ENCODE measurements at places on chromosomes 4 and X.

DNA sequence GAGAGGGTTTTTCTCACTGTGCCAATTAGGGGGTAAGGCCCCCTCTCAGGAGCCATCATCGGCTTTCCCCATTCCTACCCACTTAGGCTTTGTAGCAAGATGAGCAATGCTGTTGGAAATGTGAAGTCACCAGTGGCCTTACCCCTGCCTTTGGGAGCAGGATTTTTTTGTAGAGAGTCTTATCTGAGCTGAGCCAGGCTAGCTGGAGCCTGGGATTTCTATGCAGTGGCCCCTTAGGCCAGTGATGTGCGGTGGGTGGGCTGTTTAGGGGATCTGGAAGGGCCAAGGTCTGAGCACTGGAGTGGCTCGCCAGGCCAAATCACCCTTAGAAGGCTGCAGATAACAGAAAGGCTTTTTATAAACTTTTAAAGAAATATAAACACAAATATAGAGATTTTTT, 4.2 kb downstream of the CXorf65 start:
- no peak for DNase-seq

DNA sequence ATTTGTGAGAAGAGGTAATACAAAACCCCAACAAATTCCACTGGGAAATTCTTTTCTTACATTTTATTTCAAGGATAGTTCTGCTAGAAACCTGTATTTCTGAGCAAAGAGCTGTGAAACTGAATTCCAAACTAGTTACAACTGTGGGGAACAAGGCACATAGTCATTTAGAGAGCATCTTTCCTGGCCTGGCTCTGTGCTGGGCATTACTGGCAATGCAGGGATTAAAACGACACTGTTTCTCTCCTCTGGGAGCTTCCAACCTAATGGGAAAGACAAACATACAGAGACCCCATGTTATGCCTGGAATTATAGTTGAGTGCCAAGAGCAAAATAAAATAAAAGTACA, 36.5 kb downstream of the SUPT20HL1 start:
- no peak for DNase-seq

DNA sequence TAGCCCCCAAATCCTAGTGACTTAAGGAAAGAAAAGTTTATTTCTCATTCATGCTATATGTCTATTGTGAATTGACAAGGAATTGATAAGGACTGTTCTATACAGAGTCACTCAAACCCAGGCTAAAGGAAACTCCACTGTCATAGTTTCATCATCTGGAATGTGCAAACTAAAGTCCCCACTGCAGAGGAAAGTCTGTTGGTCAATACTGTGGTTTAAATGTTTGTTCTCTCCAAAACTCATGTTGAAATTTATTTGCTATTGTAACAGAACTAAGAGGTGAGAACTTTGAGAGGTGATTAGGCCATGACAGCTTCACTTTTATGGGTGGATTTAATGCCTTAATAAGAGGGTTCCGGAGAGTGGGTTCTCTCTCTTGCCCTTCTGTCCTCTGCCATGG, 149.6 kb downstream of the COX18 start:
- DNase-seq, result no peak

- DNase-seq, result no peak
Measured at GRCh38 chr4:175716961-175717360, 95.1 kb downstream of the GPM6A start.

GRCh38 chrX:151711787-151712186, 4.0 kb upstream of the FATE1 start:
- no peak for DNase-seq

DNA sequence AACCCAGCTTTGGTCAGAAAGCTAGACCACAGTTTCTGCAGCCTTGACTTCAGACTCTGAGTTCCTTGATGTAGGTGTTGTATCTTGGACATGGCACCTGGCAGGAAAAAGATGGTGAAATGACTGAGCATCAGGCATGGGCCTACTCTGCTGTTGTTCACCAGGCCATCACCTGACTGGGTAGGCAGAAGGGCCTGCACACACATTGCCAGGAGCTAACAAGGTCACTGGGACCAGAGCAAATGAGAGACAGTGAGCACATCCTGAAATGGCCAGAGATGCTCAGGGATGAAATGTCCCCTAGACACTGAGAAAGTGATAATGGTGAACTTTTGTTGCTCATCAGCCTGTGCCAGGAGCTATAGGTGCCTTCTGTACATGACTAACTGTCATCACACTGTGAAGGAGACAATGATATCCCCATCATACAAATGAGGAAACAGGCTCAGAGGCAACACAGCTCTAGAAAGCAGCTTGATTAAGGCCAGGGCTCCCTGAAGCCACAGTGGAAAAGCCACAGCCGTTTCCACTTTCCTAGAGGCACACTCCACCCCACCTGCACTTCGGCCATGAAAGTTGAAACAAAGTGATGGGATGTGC, 128.3 kb downstream of the TSPAN5 start:
- no peak for DNase-seq

DNA sequence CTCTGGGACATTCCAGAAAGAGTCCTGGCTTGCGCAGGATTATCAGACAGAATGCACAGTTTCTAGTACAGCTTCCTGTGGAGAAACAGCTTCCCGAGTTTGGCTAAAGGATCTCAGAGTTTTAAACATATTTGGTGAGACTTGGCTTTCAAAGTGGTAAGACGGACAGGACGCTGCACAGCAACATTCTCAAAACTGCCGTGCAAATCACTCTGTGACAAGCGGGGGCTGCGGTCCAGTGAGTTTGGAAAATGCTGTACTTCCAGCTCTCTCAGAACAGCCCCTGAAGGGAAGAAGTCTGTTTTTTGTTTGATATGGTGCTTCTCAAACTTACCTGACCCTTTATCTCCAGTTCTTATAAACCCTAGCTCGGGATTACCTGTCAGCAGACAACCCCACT, 18.1 kb downstream of the LGI2 start:
- no peak for DNase-seq

- DNase-seq, result no peak
Measured at GRCh38 chr4:110119880-110120279, 78.5 kb downstream of the ELOVL6 start.

- DNase-seq, result no peak
Measured at GRCh38 chr4:139419388-139419914, 34.5 kb upstream of the RAB33B start.

DNA sequence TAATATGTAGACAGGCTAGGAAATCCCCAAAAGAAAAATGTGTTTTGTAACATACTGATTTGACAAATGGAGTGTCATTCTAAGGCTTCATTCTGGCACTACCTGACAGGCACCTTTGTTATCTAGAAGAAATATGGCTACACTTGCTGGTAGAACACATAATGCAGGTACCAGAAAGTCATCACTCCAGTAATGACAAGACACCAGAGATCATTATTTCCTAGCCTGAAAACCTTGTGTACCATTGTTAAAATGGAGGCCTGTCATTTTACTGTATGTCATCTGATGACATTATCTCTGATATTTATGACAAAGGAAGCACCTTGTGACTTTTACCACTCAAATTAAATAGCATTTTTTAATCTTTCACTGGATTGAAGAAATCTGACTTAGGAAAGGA, 13.5 kb upstream of the FGF5 start:
- DNase-seq, result no peak

DNA sequence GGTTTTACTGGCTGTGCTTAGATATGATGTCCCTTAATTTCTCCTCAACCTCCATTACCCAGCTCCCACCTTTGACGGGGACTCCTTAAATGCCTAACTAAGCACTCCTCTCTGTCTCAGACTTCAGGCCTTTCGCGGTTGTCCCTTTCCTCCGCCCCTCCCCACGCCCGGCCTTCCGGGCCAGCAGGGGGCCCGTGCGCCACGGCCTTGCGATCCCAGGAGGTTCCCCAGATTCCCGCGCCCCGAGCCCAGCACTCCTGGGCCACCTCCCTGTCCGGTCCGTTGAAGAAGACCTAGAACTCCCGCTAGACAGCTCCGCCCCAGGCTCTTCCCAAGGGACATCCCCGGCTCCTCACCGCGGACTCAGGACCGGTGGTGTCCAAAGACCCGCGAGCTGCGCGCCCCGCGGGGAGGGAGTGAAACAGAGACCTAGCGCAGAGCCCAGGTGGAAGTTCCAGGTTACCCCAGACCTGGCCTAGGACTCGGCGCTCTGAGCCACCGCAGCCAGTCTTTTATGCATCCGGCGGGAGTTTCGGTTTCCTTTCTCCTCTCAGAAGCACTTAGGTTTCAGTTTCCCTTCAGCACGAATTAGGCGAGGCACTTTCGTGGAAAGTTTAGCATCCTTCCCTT, at the start of gene DDX60:
Gene DDX60, minus strand, starts transcription at position 487 of the 630 bp plus-strand sequence. CDS start 7,493 bp downstream, outside the sequence.
- peak; percentile 70 for DNase-seq
